ENCODE measurements at places on chromosomes 13 and 19.

DNA sequence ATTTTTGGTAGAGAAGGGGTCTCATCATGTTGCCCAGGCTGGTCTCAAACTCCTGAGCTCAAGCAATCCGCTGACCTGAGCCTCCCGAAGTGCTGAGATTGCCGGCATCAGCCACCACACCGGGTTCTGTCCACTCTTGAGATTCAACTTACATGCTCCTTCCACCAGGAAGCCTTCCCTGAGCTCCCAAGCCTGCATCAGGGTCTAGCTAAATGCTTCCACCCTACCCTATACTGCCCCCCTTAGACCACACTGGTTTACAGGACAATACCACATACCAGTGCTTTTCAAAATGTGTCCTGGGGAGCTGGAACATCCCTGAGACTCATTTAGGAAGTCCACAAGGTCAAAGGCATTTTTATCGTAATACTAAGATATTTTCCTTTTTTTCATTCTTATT, 15.1 kb upstream of the CACNG8 start:
- no peak for DNase-seq

DNA sequence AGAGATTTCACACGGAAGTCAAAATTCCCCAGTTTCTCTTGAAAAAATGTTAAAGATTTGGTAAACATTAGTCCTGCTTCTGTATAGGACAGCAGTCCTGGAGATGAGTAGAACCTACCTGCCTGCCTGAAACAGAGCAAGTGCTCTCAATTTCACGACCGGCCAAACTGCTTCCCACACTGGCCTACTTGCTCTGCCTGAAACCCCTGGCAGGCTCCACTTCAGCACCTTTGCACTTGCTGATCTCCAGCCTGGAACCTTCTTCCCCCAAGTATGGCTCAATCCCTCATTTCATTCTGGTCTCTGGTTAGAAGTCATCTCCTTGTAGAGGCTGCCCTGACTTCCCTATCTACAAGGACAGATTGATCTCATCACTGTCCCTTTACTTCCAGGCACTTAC, 271.4 kb downstream of the DLEU7 start:
- DNase-seq = no peak

DNA sequence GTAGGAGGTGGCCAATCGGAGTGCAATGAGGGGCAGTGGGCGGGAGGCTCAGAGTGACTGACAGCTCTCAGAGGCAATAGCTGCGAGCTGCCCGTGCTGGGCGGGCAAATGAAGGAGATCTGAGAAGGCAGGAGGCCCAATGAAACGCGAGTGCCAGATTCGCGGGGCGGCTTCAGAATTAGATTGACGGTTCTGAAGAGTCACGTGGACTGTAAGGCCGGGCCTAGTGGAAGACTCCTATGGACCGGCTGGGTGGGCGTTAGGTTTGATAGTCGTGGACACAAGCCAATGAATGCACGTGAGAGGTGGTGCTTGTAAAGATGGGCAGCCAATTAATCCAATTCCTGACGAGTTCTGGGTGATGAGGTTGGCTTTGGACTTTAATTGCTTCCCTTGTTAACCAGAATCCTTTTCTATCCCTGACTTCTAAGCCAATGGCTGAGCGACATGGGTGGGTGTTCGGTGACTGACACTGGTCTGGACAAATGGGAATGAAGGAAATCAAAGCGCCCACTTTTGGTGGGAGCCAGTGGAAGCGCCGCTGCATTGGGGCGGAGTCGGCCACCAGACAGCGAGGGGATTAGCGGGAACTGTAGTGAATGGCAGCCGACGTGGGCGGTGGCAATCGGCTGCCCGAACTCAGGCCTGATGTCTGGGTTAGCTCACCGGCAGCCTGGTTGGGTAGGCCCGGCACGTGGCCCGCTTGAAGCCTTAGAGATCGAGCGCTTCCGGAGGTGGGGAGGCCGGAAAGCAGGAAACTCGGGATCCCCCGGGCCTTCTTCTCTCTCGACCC, 524 bp upstream of the KHSRP start:
- peak; percentile 99 for DNase-seq

GRCh38 chr13:58376775-58377174, 745.2 kb downstream of the PCDH17 start:
- DNase-seq = no peak

- DNase-seq = no peak
These were observed 744 bp upstream of the ZNF584 start for GRCh38 chr19:58407658-58408151.

DNA sequence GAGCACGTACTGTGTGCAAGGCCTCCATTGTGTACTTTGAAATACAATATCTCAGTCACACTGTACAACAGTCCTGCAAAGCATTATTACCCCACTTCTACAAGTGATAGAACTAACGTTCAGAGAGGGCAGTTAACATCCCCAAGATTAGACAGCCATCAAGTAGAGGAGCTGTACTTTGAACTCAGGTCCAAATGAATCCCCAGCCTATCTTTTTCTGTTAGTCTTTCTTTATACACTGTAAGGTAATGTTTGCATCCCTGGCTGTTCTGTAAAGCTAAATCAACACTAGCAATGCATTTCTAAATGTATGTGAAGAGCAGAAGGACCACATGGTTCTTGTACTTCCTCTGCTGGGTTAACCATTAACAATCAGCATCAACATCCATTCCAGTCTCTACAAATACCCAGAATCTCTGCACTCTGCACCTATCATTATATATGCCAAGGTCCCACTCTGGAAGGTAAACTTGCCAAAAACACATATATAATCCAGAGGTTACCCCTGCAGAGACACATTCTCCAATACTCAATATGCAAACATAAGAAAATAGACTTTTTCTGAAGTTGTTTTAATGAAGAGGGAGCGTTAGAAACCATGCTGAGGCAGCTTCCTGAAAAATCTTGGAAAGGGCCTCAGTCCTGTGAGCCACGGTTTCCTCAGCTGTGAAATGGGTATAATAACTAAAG, 182.3 kb downstream of the MZT1 start:
- DNase-seq = no peak

DNA sequence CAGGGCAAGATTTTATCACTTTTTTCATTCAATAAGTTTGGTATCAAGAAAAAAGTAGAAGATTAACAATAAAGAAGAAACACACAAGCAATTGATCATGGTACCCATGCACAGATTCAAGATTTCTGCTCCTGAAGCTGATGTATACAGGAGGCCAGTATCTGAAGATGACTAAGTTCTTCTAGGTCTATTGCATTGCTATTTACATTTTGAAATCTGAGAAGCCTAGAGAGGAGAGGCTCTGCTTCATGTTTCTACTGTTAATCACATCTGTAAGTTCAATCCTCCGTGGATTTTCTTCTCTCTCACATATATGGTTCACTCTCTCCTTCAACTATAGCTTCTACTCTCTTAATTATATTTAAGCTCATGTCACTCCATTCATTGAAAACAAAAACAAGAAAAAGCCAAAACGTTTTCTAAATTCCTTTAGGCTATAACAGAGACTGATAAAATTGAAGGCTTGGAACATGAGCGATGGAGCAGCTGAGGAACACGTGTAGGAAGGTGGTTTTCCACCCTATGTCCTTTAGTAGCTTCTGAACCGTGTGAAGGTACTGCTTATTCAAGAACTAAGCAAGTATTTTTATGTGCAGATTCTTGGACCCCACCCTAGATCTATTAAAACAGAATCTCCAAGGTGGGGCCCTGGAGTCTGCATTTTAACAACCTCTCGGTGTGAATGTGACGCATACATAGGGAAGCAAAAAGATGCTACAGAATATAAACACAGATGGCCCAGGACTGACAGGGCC, 198.2 kb downstream of the EFNB2 start:
- no peak for DNase-seq

Data from iPS DF 19.7 (cell line).